ENCODE measurements at places on chromosomes 7 and 10.

GRCh38 chr10:126969310-126969709, 64.1 kb downstream of the DOCK1 start:
- no peak for DNase-seq

DNA sequence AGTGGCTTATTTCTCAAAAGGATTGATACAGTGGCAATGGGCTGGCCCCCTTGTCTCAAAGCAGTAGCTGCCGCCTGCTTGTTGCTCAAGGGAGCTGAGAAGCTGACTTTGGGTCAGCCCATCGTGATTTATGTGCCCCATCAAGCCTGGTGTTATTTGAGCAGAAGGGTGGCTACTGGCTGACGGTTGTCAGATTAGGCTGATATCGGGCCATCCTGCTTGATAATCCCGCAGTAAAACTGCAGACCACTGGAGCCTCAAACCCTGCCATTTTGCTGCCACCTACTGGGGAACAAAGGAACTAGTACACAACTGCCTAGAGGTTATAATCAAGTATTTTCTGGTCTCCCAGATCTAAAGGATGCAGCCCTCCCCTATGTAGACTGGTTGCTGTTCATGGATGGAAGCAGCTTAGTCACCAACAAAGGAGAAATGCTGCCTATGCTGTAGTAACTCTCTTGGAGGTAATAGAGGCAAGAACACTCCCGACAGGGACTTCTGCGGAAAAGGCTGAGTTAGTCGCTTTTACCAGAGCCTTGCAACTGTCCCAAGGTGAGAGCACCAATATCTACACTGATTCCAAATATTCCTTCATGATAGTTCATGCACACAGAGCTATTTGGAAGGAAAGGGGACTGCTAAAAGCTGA, 65.9 kb upstream of the ZNF92 start:
- no peak for DNase-seq

DNA sequence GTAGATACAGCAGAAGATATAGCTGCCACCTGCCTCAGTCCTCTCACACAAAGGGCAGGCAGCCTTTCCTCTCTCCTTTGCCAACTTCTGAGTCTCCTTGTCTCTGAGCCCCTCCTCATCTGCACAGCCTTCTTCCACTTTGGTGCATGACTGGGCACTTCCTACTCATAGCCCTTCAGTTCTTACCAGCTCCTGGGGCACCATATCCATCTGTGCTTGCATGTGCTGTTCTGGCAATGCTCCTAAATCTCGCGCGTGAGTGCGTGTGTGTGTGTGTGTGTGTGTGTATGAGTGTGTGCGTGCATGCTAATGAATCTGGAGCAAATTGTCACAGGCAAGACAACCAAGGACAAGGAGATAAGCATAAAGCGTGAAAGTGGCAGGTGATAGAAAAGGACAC, 1271.6 kb upstream of the SORCS1 start:
- DNase-seq, result no peak

DNA sequence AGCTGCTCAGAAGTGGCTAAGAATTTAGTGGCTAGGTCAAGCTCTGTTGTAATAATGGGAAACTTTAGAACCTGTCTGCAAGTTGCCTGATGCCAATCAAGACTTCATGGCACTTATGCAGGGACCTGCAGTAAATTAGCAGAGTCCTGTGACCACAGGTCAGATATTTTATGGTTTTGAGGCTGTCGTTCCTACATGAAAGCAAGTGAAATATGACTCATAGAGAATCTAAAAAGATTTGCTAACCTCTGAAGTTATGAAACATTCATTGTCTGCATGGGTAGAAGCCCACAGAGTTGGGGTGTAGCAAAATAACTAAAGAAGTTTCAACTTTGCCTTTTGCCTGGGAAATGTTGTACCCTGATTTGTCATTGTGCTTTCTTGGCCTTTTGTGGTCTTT, 32.3 kb downstream of the SLC39A12 start:
- DNase-seq, result no peak

DNA sequence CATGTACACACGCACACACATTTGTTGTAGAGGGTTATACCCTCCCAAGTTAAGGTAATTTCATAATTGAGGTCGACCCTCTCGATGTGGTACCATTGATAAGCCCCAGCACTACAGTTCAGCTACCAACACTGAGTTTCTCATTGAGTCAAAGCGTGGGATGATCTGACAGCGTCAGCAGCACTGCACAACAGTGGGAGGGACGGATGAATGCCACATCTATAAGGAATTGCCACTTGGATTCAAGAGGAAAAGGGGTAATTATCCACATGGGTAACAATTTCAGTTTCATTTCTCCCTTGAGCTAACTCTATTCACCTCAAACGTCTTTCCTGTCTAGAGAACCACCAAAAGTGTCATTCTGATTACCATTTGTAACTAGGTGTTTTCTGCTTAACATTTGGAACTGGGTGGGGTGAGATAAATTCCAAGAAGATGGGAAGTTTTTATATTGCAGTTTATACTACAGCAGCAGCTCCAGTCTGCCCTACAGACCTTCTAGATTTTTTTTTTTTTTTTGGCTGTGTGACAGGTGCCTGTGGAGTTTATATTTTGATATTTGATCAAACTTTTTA, 342.9 kb downstream of the AUTS2 start:
- no peak for DNase-seq

DNA sequence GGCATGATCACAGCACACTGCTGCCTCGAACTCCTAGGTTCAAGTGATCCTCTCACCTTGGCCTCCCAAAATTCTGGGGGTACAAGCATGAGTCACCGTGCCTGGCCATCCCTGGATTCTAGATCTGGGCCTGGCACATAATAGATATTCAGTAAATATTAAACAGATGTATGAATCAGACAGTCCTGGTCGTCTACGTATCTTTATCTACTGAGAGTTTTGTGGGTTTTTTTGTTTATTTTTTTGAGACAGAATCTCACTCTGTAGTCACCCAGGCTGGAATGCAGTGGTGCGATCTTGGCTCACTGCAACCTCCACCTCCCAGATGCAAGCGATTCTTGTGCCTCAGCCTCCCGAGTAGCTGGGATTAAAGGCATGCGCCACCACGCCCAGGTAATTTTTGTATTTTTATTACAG, 24.3 kb upstream of the ITGB1 start:
- no peak for DNase-seq

GRCh38 chr7:131057015-131057793, 270.5 kb upstream of the MKLN1 start:
- no peak for DNase-seq

GRCh38 chr10:114304571-114305421, 65.7 kb downstream of the VWA2 start:
- no peak for DNase-seq

GRCh38 chr10:76049581-76050290, 618.3 kb downstream of the LRMDA start:
- DNase-seq, result no peak

DNA sequence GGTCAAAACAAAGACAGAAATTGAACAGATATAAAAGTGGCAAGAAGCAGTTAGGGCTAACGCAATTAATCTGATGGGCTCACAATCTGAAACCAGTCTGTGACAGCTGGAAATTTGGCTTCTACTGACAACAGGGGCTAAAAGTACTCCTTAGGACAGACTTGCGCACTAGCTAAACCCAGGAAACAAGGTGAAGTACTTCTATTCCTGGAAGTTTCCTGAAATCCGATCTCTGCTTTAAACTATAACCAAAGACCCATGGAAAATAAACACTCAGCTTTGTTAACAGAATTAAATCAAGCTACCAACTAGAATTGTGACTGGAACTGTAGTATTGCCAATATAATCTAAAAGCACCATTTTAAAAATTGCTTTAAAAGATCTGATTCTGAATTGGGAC, 520.2 kb upstream of the ZWINT start:
- no peak for DNase-seq

GRCh38 chr10:63711867-63712716, 190.9 kb downstream of the REEP3 start:
- peak; percentile 38 for DNase-seq

Measured in GOT3 (cell line).